ENCODE measurements at places on chromosomes 1 and 21.

- DNase-seq: no peak
These were observed 8.7 kb downstream of the TACSTD2 start for GRCh38 chr1:58568271-58568860.

DNA sequence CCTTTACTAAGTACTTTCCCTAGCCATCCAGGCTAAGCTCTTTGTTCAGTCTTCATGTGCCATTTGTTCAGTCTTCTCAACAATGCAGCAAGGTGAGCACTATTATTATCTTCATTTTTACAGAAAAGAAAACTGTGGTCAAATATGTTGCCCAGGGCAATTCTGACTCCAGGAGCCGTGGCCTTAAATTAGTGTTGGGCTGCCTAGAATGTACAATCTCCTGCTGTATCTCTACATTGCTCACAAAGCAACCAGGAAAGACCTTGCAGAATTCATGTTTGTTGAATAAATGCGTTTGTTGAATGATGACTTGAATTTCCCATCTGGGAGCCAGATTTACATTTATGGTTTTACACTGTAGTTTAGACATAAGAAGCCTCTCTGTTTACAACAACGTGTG lies 14.2 kb downstream of the CD101 start:
- no peak for DNase-seq

- no peak for DNase-seq
These were observed 165.3 kb upstream of the C1orf105 start for GRCh38 chr1:172255223-172255560.

GRCh38 chr1:179164494-179164893 lies 65.0 kb downstream of the ABL2 start:
- no peak for DNase-seq

DNA sequence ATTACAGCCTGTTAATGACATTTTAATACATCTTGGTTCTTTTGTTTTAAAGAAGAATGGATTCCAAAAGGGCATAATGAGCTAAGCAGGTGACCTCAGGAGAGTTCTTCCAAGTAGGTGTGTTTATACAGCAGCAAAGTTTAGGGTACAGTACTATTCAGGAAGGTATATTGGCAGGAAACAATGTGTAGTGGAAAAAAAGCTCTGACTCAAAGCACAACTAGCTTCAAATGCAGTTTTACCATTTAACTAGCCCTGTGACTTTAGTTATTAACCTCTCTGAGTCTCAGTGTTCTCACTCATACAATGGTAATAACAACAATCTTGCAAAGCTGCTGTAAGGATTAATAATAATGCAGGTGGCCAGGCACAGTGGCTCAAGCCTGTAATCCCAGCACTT lies 29.9 kb downstream of the FAF1 start:
- peak; percentile 45 for DNase-seq

- no peak for DNase-seq
These were observed 383.2 kb upstream of the ZRANB2 start for GRCh38 chr1:71464016-71464415.

All from T-helper 2 cell (primary cell).